ENCODE measurements at places on chromosomes 1 and 21.

DNA sequence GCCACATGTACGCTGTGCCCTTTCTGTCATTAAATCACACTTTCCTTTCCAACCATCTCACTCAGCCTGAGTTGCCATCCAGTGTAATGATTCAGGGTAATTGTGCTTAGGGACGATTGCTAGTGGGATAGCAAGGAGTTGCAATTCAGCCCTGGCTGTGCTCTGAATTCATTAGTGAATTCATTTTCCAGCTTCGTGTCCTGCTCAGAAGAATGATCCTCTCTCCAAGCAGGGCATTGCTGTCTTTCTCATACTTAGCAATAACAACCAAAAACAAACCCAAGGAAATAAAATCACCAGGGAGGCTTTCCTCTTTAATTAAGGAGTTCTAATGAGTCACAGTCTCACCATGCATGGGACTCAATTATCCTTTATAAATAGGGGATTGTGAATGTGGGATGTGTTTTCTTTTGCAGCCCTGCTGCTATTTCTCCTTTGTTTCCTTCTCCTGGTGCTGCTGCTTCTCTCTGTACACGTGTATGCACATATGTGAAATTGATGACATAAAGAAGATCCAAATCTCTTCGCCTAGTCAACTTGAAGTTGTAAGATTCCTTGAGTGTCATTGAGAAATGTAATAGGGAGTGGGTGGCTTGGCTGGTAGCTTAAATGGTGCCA, 167.0 kb downstream of the TSEN15 start:
- DNase-seq, result no peak

DNA sequence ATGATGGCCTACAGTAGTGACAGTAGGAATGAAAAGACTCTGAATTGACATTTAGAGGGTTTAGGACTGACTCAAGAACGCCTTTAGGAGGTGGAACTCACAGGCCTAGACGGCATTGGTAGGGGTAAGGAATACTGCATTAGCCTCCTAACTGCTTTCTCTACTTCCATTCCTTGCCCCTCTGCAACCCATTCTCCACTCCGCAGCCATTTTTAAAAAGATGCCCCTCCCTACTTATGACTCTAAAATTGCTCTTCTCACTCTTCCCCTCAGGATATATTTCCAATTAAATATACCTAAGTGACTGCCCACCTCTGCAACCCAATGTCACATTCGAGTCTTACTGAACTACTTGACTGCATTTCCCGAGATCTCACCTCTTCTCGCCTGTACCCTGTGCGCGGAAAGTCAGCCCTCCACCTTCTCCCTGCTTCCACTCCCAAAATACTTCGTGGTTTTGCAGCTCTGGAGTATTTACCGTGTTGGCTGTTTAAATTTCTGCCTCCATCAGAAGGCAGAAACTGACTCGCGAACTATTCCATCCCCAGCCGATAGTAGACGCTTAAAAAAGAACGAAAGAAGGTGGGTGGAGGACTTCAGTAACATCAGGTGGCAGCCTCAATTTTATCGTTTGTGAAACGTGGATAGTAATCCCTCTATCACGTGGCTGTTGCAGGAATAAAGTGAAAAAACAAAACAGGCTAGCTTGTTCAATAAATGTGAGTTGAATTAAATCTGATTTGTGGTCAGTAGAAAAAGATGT, 1.1 kb upstream of the YBX1 start:
- DNase-seq, result peak; percentile 41

- DNase-seq, result peak; percentile 71
These were observed 11.3 kb upstream of the MAP10 start for GRCh38 chr1:232793944-232794343.

- DNase-seq, result peak; percentile 13
These were observed 166.6 kb upstream of the SGIP1 start for GRCh38 chr1:66367369-66367768.

GRCh38 chr1:182595641-182596240, 6.7 kb upstream of the RNASEL start:
- peak; percentile 80 for DNase-seq

GRCh38 chr1:31376375-31377134, 3.7 kb upstream of the FABP3 start:
- no peak for DNase-seq

GRCh38 chr21:44792702-44793591, 8.7 kb downstream of the UBE2G2 start:
- peak; percentile 79 for DNase-seq

- no peak for DNase-seq
These were observed 31.0 kb upstream of the LMX1A start for GRCh38 chr1:165387505-165387904.

GRCh38 chr1:15354580-15354965, 55.1 kb upstream of the EFHD2 start:
- no peak for DNase-seq

DNA sequence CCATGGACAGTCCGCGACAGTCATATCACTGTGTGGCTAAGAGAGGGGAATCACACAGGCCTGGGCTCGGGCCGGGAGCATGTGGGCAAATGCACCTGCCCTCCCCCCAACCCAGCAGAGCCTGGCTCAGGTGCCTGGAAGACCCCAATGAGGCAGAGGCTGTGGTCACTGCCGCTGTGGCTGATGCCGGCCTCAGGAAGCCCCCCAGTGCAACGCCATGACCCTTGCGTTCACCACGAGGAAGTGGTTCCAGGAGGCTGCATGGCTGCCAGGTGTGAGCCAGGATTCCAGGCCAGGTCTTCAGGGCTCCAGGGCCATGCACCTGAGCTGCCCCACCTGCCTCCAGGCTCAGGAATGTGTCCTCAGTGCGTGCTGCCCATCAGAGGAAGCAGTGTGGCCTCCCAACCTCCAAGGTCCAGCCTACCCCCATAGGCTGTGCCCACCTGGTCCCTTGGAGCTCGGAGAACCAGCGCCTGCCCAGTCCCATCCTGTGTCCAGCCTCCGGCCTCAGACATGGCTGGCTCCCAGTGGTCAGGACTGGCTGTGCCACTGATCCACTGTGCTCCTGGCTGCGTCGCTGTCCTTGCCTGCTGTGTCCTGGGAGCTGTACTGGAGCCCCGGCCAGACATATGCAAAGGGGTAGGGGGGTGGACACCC, 8.0 kb downstream of the ARHGEF16 start:
- no peak for DNase-seq

DNA sequence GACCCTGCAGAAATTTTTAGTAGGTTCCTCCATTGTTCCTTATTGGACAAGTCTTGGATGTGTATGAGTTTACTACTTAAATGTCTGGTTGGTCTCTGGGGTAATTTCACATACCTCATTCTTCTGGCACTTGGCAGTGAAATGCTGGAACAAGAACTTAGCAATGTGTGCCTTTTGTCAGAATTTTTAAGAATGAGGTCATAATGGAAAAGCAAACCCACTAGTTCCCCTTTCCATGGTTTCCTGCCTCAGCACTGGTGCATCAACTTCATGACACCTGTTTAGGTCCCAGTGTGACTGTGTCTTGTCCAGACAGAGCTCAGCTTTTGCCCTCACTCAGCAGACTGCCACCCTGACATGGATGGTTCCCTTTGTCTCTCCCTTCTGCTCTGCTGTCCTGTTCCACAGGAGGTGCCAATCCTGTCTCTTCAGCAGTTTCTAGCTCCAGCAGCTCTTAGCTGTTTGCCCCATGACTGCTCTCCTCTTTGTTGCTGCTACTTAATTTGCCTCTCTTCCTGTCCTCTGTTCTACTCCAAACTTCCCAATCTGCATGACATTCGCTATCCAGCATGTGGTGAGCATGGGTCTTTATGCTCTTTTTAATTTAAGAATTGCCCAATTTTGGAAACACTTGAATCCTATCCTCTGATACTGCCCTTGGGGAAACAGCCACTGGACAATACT, 135.6 kb downstream of the CYYR1 start:
- DNase-seq, result peak; percentile 48

DNA sequence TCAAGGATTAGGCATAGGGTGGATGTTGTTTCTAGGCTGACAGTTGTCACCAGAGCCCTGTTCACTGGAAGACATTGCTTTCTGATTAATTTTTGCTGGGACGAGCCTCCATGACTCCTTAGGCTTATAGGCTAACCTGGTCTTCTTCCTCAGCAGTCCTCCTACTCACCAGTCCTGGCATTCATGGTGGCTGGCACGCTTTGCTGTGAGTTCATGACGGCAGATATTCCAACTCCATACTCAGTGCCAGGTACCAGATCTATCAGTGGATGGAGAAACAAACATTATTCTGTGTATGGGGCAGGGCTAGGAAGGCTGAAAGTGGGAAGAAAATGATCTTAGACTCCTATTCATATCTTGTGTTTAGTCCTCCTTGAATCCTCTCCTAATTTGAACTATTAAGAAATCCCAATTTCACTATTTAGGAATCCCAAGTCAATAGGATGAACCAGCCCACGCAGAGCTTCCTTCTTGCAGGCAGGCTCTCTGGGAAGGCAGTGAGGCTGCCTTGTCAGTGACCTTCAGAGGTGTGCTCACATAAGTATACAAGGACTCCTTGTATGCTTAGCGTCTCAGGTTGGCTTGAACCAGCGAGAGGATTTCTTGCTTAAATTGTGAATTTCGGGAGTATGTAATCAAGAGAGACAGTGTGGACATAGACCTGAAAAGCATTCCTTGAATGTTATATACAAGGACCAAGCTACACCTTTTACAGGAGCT, 174.6 kb upstream of the KIAA0040 start:
- no peak for DNase-seq

DNA sequence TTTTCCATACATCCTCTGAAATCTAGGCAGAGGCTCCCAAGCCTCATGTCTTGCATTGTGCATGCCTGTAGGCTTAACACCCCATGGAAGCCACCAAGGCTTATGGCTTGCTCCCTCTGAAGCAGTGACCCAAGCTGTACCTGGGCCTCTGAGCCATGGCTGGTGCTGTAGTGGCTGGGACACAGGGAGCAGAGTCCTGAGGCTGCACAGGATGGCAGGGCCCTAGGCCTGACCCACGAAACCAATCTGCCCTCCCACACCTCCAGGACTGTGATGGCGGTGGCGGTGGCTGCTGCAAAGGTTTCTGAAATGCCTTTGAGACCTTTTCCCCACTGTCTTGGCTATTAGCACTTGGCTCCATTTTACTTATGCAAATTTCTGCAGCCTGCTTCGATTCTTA, 429.5 kb downstream of the NPHP4 start:
- DNase-seq, result no peak

- DNase-seq, result no peak
These were observed 49.8 kb downstream of the COLGALT2 start for GRCh38 chr1:183987593-183988318.

DNA sequence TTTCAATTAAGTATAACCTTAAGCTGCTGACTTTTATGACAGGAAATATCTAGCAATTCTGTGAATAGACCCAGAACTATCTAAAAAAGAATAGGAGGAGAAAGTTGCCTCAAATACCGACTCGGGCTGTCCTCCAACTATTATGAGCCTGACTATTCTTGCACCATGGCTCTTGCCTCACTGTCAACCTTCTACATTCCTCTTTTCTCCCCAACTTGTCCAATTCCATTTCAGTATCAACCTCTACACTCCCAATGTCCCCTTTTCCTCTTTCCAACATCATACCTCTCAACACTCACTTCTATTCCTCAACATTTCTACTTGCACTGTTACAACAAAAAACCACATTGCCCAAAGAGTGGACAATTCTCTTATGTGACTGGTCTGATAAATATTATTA, 2.3 kb downstream of the ZZZ3 start:
- no peak for DNase-seq

GRCh38 chr1:64624218-64624713, 120.6 kb upstream of the RAVER2 start:
- no peak for DNase-seq

GRCh38 chr21:25370311-25370744, 237.0 kb downstream of the MRPL39 start:
- no peak for DNase-seq

DNA sequence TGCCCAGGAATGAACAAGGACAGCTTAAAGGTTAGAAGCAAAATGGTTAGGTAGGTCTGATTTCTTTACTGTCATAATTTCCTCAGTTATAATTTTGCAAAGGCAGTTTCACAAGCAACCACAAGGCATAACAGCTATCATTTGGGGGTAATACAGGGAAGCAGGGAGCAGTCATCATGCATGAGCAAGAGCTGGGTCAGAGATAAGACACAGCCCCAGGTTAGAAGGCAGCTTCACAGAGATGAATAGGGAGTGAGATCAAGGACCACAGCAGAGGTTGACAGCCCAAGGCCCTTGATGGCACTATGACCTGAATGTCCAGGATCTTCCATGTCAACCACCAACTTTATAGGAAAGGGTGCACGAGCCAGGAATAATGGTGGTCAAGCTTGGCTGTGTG, 9.0 kb upstream of the CSRP1 start:
- no peak for DNase-seq

GRCh38 chr1:10878469-10878868, 82.0 kb upstream of the CASZ1 start:
- no peak for DNase-seq

GRCh38 chr1:145999321-146000024, 3.1 kb upstream of the TXNIP start:
- DNase-seq, result no peak

DNA sequence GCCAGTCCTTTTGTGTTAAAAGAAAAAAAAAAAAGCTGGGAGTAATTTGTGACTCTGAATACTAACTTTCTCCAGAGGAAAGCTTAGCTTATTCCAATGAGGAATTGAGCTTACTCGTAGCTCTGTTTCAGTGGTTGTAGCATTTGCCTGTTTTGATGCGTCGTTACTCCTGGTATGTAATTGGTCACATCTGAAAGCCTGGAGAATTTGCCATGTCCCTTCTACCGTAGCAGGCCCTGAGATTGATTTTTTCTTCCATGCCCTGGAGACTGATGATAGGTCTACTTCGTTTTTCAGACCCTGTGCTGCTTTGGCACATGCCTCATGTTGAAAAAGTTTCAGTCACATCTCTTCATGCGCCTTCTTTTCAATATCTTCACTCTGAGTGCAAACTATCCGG, 1103.0 kb downstream of the PLA2G4A start:
- DNase-seq, result no peak

GRCh38 chr1:112284796-112285195, 111.2 kb upstream of the CTTNBP2NL start:
- DNase-seq, result no peak

GRCh38 chr1:180057883-180058396, 96.7 kb upstream of the QSOX1 start:
- peak; percentile 2 for DNase-seq

- no peak for DNase-seq
These were observed 435 bp downstream of the ILF2 start for GRCh38 chr1:153670257-153670858.

- DNase-seq, result no peak
These were observed 141.4 kb downstream of the GDAP2 start for GRCh38 chr1:117788014-117788413.

DNA sequence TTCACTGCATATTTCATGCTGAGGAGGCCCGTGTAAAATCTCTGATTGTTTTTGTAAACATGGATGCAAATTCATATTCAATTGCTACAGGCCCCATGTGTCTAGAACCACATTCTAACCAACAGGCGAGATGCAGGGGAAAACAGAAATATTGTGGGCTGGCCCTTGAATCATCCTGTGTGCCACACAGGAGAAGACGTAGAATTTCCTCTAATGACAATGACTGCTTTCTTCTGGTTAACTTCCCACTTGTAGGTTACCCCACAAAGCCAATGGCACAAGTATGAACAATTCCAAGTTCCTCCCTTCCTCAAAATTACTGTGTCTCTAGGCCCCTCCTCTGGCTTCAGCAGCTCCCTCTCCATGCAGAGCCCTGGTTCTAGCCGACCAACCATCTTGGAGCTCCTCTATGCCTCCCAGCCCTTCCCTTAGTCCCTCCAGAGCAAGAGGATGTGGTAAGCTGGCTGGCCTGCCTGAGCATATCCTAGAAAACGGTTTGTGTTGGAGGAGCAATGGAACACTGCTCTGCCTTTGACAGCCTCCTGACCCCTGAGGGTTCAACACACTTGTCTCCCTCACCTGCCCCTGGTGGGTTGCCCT, 205.2 kb downstream of the HS2ST1 start:
- DNase-seq, result no peak
